ENCODE measurements at places on chromosomes 12 and 14. TPM values are rescaled to one million over a fixed set of nuclear protein-coding genes. Genes with fewer than 3 reads are reported as not detected.

GRCh38 chr14:30443368-30444007, 115.5 kb upstream of the G2E3 start:
- no peak for DNase-seq

Gene TCL1B
- 0.88 TPM for total RNA-seq

DNA sequence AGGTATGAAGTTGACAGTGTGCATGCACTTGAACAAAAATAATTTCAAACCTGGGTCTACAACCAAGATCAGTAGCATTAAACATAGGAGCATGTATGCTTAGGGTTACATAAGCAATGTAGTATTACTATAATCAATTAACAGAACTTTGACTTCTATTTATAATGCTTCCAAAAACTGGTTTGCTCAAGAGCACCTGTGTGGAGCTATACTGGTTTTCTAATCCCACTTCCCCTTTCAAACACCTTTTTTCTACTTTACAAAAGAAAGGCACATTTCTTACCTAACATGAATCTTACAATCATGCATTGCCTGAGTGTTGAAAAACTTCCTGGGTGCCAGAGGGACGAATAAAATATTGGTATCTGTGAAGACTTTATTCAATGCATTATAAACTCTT, 72.7 kb downstream of the EFCAB11 start:
- DNase-seq = no peak

GRCh38 chr14:24721775-24722174, 87.8 kb upstream of the GZMB start:
- no peak for DNase-seq

Gene KLRK1
- 141 TPM for total RNA-seq

DNA sequence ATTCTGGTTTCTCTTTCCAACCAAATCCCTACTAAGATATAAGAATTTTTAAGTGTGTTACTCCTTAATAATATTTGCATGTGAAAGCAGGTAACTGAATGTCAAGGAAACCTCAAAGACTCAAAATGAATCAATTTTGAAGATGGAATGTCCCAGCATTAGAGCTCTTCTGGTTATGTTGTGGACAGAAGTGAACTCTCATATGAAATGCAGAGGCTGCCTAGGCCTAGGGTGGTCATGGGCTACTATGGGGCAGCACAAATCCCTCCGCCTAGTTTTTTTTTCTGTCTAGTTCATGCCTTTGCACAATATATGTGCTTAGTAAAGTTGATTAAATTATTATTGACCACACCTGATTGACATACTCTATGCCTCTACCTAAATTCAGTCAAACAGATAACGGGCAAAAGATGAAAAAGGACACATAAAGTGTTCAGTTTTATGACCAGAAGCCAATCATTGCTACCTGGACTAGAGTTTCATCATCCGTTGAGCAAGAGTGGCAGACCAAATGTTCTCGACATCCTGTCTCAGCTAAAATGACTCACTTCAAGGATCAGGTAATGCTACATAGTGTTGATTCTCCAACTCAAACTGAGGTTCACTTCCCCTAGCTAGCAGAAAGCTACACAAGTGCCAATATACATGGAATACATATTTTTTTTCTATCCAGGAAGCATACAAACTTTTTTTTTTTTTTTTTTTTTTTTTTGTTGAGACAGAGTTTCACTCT, 1211.4 kb downstream of the VRK1 start:
- no peak for DNase-seq

DNA sequence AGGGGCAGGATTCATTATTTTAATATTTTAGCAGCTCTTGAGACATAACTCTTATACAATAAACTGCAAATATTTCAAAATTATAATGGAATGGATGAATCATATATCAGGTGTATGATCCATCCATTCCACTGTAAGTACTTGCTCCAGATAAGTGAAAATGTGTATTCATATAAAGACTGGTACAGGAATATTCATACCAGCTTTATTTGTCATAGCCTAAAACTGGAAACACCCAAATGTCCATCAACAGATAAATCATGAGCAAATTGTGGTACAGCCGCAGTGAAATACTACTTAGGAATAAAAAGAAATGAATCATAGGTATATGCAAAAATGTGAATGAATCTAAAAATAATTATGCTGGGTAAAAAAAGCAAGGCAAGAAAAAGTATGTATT, 263.6 kb upstream of the SYT10 start:
- no peak for DNase-seq

- no peak for DNase-seq
These were observed 2.6 kb upstream of the SLC11A2 start for GRCh38 chr12:51028813-51029150.

Gene SCARB1
- total RNA-seq = 5.0 TPM

Gene SRGAP1
- 0.09 TPM for total RNA-seq

- DNase-seq = no peak
These were observed 50.8 kb upstream of the CDKL1 start for GRCh38 chr14:50447461-50447860.

GRCh38 chr12:61138415-61138759, 1121.8 kb upstream of the USP15 start:
- DNase-seq = no peak
